ENCODE measurements at places on chromosomes 16 and 17.

- no peak for DNase-seq
Measured at GRCh38 chr17:70320673-70321345, 151.5 kb downstream of the KCNJ2 start.

DNA sequence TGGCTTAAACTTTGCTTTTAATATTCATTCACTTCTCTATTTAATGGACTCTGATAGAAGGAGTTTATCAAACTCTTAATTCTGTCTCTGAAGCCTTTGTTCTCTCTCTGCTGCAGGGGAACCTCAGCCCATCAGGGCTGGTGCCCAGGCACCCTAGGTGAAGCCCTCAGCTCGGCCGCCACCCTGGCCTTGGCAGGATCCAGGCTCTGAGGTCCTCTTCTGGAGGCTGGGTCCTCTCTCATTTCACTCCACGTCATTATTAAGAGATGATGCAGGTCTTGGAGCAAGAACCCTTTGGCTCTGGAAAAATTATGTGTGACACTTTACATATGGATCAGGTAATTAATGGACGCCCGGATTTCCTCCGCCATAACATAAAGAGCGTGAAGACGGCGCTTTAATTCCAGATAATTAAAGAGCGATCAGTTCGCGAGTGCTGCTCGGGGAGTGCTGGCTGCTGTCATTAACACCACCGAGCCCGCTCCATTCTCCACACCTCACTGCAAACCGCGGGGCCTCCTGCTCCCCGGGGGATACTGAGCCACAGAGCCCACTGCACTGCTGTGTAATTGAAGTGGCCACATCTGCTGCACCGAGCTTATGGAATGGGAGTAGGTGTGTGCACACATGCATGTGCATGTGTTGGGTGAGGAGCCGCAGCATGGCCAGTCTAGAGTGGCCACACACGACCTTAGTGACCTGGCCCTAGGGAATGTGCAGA, 259.4 kb upstream of the TNRC6C start:
- DNase-seq = no peak

DNA sequence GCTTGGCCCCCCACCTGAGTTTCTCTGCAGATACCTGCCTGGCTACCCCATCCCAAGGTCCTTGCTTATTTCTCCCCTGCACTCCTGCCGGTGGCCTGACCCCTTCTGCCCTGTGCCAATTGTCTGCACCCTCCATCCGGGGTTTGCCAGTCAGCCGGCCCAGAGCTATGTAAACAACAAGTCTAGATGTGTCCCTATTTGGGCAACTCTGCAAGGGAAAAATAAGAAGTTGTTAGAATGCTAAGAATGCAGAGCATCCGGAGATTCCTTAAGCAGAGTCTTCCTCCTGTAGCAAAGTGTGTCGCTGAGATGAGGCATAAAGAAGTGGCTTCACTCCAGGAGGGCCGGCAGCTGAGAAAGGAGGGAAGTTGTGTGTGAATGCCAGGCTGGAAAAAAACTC, 46.6 kb downstream of the RGS9 start:
- no peak for DNase-seq

- DNase-seq = no peak
Measured at GRCh38 chr16:86823888-86824671, 245.7 kb downstream of the FOXL1 start.

DNA sequence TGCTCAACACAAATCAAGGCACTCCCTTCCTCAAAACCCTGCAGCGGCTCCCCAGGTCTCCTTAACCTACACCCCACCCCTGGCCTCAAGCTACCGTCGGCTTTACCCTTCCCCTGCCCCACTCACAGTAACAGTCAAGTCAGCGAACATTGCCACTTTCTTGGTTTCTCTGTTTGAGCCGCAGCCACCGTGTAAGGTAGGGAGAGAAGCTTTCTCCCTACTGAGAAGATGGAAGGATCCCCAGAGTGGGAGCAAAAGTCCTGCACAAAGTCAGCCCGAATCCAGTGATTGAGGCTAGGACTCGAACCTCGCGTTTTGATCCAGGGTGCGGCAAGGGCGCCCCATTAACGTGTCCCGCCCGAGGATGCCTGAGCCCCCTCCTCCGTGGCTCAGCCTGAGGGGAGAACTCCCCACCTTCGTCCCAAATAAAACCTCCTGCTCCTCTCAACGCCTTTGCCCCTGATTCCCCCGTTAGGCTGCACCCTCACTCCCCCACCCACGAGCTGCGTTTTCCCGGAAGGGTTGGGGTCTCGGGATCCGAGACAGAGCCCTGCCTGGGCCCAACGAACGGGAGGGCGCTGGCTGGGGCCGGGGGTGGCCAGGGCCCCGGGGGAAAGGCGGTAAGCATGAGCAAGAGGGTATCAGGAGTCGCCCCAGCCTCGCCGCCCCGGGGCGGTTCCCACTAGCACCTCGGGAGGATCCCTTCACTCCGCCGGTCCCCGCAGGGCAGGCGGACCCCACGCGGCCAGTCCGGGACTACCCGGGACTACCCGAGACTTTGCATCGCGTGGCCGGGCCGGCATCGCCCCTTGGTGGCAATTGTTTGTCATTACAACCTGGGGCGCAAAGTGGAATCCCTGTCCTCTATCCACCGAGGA, 9.9 kb upstream of the NAGS start:
- no peak for DNase-seq

DNA sequence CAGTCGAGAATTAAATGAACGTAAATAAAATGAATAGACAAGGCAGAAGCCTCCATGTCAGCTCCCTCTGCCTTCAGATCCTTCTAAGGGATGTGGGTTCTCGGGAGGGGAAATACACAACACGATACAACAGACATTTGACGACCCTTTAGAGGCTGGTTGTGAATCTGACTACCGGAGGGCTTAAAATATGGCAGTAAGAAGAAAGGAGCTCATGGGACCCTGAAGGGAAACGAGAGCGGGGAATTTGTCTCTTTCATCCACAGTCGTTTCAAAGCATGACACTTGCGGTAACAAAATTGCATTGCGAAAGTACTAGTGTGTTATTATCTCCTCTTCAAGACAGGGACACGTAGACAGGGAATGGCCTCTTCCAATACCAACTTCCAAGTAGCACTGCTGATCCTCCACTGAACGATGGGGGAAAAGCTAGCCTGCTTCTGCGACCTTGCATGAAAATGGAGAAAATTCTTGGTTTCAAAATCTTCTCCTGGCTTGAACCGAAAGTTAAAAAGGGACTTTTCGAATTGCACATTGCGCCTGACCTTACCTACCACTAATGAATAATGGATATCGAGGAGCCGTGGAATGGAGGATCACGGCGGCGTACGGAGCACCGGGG, 1.2 kb upstream of the TNRC6C start:
- no peak for DNase-seq

GRCh38 chr17:80339118-80339517, 75.8 kb upstream of the ENDOV start:
- DNase-seq = no peak

GRCh38 chr17:69717819-69718218, 303.3 kb downstream of the MAP2K6 start:
- DNase-seq = no peak

- no peak for DNase-seq
Measured at GRCh38 chr17:78890498-78890897, 12.5 kb downstream of the CEP295NL start.

DNA sequence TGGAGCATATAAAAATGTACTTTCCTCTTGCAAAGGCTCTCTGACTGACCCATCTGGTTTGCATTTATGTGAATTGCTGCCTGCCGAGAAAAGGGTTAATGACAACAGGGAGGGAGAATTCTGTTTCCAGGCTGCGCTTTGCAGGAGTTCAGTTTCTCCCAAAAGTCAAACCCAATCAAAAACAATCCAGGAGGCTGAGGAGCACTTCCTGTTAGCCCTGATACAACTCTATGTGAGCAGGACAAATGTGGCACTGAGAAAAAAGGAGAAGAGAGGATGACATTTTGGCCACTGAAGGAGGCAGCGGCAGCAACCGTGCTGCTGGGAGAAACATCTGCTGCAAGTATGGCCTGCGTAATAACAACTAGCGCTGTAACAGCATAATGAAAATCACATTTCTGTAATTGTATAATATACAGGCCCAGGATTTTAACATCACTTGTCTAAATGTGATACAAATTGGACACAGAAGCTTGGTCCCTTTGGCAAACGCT, 26.8 kb upstream of the ELAC2 start:
- no peak for DNase-seq

DNA sequence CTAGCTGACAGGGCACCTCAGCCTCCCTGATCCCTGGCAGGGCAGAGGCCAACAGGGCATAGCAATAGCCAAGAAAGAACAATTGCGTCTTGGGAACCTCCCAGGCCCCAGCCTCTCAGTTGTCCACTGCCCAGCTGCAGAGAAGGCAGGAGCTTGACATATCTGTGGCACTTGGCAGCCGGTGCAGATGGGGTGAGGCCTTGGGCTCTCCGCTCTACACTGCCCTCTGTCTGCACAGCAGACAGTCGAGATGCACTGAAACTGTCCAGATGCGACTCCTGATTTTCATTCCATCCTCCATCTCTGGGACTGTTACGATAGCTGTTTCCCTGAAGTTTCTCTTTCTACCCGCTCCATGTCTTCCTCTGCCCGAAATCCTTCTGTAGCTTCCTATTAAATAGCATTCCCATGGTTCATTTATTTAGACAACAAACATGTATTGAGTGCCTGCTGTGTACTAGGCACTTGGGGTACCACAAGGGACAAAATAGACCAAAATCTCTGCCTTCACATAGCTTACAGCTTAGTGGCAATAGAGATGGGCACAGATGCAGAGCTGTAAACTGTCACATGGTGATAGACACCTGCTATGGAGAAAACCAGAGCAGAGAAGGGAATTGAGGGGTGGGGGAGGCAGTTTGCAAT, 3.3 kb downstream of the POLR3E start:
- DNase-seq = no peak

DNA sequence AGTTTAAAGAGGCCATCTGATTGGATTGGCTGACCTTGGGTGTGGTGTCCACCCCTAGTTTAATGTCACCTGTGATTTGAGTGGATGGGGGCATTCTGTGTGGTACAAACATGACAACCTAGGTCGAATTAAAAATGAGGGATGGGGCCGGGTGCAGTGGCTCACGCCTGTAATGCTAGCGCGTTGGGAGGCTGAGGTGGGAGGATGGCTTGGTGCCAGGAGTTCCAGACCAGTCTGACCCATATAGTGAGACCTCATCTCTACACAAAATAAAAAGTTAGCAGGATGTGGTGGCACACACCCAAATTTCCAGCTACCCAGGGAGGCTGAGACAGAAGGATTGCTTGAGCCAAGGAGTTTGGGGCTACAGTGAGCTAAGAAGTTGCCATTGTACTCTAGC, 14.4 kb downstream of the CNTROB start:
- no peak for DNase-seq
